ENCODE measurements at places on chromosomes 13 and 19. TPM values are rescaled to one million over a fixed set of nuclear protein-coding genes. Genes with fewer than 3 reads are reported as not detected.

MRPS12 gene
- 79.0 TPM for total RNA-seq

DCT gene
- total RNA-seq = not detected

ZNF154 gene
- 11.6 TPM for total RNA-seq

CBLC gene
- 17.4 TPM for total RNA-seq

GRCh38 chr13:105948143-105948542, 587.3 kb downstream of the EFNB2 start:
- DNase-seq = no peak
- H3K4me3 ChIP-seq = no peak overlapping the region
- H3K27me3 ChIP-seq = no peaks in the 10 kb centered on the region
- H3K4me1 ChIP-seq = peaks cover 4% of the 10 kb centered on the region
- H3K36me3 ChIP-seq = no peaks in the 10 kb centered on the region
- H3K27ac ChIP-seq = no peak overlapping the region

DNA sequence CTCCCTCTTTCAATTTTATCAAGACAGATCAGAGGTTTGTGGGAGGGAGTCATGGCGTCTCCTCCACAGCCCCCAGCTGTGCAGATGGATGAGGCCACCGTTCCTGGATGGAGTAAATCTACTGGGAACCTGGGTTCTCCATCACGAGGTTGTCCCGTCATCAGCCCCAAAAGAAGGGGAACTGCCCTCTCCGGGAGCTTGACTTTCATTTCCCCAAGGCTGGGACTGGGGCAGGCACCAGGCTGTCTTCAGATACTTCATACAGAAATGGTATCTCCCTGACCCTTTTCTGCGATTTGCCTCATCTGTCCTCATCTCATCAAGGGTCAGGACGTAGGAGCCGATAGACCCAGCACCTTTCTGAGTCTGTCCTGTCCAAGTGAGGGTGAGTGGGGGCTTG, 9.8 kb downstream of the LILRB2 start:
- H3K27me3 ChIP-seq = no peaks in the 10 kb centered on the region
- no peak overlapping the region for H3K4me3 ChIP-seq
- no peaks in the 10 kb centered on the region for H3K4me1 ChIP-seq
- peak; percentile 8 for DNase-seq

GRCh38 chr13:111575719-111576118, 255.3 kb downstream of the TEX29 start:
- H3K27me3 ChIP-seq = no peaks in the 10 kb centered on the region
- no peaks in the 10 kb centered on the region for H3K4me1 ChIP-seq
- no peak overlapping the region for H3K27ac ChIP-seq
- H3K4me3 ChIP-seq = no peak overlapping the region
- no peaks in the 10 kb centered on the region for H3K36me3 ChIP-seq

DNA sequence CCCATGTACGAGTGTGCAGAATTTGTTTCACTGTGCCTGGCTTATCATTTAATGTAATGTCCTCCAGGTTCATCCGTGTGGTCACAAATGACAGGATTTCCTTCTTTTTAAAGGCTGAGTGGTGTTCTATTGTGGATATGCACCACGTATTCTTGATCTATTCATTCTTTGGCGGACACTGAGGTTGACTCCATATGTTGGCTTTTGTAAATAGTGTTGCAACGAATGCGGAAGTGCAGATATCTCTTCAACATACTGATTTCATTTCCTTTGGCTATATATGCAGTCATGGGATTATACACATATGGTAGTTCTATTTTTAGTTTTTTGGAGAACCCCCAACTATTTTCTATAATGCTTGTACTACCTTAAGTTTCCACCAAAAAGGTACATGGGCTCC, 13.0 kb downstream of the OR7A5 start:
- no peaks in the 10 kb centered on the region for H3K27me3 ChIP-seq
- no peak for DNase-seq

DNA sequence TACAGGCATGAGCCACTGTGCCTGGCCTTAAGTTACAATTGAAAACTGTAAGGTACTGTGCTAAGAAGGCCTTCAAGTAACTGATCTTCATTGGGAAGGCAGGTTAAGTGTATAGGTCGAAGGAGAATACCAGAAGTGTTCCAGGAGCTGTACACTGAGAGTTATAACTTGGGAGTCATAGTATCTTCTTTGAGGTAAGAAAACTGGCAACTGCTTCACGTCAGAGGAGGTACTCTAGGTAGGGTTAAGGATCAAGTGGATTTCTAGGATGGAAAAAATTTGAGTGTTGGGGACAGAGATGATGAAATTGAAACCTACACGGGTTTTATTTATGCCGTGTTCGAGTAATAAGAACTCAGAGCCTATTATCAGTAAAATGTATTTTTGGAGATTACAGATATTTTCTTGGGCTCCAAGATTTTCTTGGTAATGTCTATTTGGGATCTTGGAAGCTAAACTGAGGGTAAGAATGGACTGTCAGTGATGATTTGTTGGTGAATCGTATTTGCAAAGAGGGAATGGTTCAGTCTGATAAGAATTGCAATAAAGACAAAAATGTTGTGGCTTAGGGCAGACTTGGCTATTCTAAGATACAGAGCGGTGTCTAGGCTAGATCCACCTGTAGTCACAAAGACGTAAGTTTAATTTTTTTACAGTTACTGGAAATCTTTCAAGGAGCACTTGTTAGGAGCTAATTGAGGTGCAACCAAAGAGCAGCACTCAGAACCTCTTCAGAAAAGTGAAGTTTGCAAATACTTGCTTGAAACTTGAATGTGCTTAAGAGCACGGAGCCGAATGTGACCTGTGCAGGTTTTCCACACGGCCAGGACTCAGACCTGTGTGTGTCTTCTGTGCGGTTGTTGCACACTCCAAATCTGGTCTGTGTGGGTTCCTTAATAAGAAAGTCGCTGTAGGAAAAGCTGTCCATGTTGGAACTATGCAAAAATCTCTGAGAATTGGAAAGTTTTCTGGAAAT, 102.5 kb downstream of the URI1 start:
- H3K36me3 ChIP-seq = no peaks in the 10 kb centered on the region
- H3K4me3 ChIP-seq = no peak overlapping the region
- no peak for DNase-seq
- no peaks in the 10 kb centered on the region for H3K27me3 ChIP-seq

DNA sequence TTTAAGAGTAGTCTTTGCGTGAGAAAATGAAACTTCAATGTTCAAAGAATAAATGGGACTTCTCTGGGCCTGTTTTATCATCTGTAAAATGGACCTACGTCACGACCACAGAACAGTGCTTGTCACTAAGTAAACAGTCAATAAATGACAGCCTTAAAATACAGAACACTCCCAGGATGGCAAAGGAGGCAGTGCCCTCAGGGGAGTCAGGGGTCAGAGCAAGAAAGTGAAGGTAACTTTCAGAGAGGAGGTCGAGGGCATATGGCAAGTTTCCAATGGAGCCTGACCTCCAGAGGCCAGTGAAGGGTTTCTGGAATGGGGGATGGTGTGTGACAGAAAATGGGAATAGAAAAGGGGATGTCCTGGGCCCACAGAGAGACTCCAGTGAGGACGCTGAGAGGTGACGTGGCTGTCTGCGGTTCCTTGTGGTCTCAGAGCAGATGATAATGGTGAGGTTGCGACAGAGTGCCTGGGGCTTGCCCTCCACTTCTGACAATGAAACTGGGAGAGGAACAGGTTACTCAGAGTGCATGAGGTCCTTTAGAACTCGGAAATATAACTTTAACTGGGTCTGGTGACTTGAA, 91.8 kb downstream of the UBL3 start:
- no peak overlapping the region for H3K27ac ChIP-seq
- H3K27me3 ChIP-seq = no peaks in the 10 kb centered on the region
- H3K36me3 ChIP-seq = no peaks in the 10 kb centered on the region
- peaks cover 3% of the 10 kb centered on the region for H3K4me1 ChIP-seq
- no peak for DNase-seq

DNA sequence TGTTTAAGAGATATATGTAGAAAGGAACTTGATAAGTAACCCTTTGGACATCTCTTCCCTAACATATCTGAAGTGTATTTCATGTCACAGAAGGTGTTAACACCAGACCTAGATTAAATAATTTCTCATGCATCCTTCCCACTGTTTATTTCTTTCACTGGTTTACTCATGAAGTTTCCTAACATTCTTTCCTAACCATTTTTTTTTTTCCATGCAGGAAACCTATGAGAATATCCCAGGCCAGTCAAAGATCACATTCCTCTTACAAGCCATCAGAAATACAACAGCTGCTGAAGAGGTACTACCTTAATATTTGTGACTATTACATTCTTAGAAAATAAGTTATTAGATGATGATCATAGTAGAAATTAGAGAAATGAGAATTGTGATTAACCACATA, 28.8 kb downstream of the IPO5 start:
- H3K27me3 ChIP-seq = no peaks in the 10 kb centered on the region
- no peak overlapping the region for H3K4me3 ChIP-seq
- H3K27ac ChIP-seq = no peak overlapping the region

DNA sequence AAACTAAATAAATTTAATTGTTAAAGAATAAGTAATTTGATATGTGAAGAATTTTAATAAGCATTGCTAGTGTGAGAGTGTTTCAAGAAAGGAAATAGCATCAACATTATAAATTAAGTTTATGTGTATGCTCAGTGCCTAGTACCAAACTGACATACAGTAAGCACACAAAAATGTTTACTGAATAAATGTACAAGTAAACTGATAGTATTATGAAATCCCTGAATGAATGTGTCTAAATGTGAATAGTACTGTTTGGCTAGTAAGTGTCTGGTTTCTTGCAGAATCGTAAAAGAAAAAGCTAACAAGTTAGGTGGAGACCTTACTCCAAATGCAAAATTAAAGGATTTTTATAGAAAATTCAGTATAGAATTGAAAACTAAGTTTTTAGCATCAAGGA, 233.6 kb downstream of the PCDH9 start:
- no peak overlapping the region for H3K4me3 ChIP-seq
- no peak for DNase-seq
- H3K36me3 ChIP-seq = no peaks in the 10 kb centered on the region
- H3K27me3 ChIP-seq = no peaks in the 10 kb centered on the region
- no peaks in the 10 kb centered on the region for H3K4me1 ChIP-seq
- no peak overlapping the region for H3K27ac ChIP-seq

DNA sequence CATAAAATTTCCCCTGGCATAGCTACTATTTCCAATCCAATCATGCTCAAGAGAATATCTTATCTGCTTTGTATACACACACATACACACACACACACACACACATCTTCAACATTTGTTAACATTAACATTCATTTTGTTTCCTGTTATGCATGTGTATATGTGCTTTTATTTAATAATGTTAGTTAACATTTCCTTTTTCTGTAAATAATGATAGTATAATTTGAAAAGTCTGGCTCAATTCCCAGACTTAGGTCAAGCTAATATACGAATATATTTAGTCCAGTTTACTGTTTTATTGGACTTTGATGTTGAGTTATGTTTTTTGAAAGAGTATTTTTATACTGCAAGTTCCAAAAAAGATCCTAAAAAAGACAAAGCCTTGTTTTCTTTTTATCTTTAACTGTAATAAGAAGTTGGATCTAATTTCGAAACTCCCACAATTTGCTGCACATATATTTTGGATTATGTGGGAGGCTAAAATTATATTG, 1072.4 kb downstream of the EFNB2 start:
- H3K27ac ChIP-seq = no peak overlapping the region
- no peaks in the 10 kb centered on the region for H3K27me3 ChIP-seq
- no peaks in the 10 kb centered on the region for H3K36me3 ChIP-seq
- no peak overlapping the region for H3K4me3 ChIP-seq

DNA sequence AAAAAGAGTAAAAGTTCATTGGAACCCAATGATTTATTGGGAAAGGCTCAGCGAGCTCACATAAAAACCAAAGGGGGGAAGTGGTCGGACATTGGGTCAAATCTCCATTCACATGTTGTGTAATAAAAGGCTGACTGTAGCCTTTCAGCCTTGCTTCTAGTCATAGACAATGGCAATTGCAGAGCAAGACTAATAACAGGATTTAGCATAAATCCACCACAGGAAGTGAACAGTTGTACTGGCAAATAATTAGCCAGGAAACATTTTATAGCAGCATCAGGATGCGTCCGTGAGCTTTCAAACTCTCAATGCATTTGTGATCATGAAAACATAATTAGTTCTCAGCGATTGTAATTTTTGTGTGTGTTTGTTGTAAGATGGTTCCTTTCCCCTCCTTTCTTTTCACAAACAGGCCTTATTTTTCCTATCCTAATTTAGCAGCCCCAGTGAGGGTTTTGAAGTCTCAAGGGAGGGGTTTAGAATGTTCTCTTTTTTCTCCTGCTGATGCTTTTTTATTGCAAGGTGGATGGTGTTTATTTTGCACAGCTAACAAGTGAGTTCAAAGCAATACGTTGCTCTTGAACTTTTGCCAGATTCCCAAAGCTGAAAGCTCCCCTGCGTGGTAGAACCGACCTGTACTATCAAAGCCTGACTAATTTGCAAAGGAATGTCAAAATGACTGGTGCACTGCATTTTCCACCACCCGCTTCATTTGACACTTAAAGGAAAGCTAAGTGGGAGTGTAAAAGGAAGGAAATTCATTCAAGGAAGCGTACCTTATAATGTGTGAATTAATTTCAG, 105.6 kb downstream of the SPRY2 start:
- no peaks in the 10 kb centered on the region for H3K27me3 ChIP-seq
- H3K4me3 ChIP-seq = no peak overlapping the region
- no peak overlapping the region for H3K27ac ChIP-seq
- no peak for DNase-seq

DNA sequence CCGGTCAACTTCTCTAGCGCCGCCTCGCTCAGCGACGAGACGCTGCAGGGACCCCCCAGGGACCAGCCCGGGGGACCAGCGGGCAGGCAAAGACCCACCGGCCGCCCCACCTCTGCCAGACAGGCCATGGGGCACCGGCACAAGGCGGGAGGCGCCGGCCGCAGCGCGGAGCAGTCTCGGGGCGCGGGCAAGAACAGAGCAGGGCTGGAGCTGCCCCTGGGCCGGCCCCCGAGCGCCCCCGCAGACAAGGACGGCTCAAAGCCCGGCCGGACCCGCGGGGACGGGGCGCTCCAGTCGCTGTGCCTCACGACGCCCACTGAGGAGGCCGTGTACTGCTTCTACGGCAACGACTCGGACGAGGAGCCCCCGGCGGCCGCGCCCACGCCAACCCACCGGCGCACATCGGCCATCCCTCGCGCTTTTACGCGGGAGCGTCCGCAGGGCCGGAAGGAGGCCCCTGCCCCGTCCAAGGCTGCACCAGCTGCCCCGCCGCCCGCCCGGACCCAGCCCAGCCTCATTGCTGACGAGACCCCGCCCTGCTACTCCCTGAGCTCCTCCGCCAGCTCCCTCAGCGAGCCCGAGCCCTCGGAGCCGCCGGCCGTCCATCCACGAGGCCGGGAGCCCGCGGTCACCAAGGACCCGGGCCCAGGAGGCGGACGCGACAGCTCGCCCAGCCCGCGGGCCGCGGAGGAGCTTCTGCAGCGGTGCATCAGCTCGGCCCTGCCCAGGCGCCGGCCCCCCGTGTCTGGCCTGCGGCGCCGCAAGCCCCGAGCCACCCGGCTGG, 11.3 kb downstream of the C19orf25 start:
- peak; percentile 71 for DNase-seq
- H3K27me3 ChIP-seq = peaks cover 66% of the 10 kb centered on the region
- H3K4me1 ChIP-seq = peaks cover 29% of the 10 kb centered on the region
- no peaks in the 10 kb centered on the region for H3K36me3 ChIP-seq
- H3K27ac ChIP-seq = no peak overlapping the region
- H3K4me3 ChIP-seq = peak overlapping the region; percentile 51

Measured in H1 (cell line).